Esophagus squamous epithelium (tissue), 5 donors: ENCODE measurements at places on chromosomes 12 and 14. TPM values are rescaled to one million over a fixed set of nuclear protein-coding genes. Genes with fewer than 3 reads are reported as not detected.

The SLCO1C1 gene
- 0.38 TPM for total RNA-seq

The CD9 gene
- 464 TPM for total RNA-seq

The SYNE2 gene
- total RNA-seq: 197 TPM

The SERPINA12 gene
- total RNA-seq: not detected

The RNASE4 gene
- 4.2 TPM for total RNA-seq

The TEX22 gene
- total RNA-seq: 0.57 TPM

The SLC38A4 gene
- 1.9 TPM for total RNA-seq

The MMP19 gene
- 3.1 TPM for total RNA-seq

The KRT82 gene
- not detected for total RNA-seq

The SLC41A2 gene
- 7.2 TPM for total RNA-seq

The CCDC196 gene
- total RNA-seq: not detected

The RIC8B gene
- 7.3 TPM for total RNA-seq

The TAS2R13 gene
- total RNA-seq: not detected

The FGF23 gene
- not detected for total RNA-seq

The COX8C gene
- not detected for total RNA-seq

The CMAS gene
- 50.4 TPM for total RNA-seq

The CKB gene
- 32.4 TPM for total RNA-seq

The KRT77 gene
- not detected for total RNA-seq

The PLEKHD1 gene
- not detected for total RNA-seq

The CIROP gene
- total RNA-seq: not detected

The SCNN1A gene
- total RNA-seq: 266 TPM

The KCNA5 gene
- not detected for total RNA-seq

The KCNC2 gene
- total RNA-seq: not detected

The KRT79 gene
- total RNA-seq: not detected

The KIF5A gene
- total RNA-seq: 0.19 TPM

The BEGAIN gene
- not detected for total RNA-seq

The HVCN1 gene
- 5.7 TPM for total RNA-seq

The PIP4K2C gene
- 39.2 TPM for total RNA-seq

The STON2 gene
- 63.4 TPM for total RNA-seq
